PC-9 (cell line): ENCODE measurements at places on chromosomes 1 and 21. TPM values are rescaled to one million over a fixed set of nuclear protein-coding genes. Genes with fewer than 3 reads are reported as not detected.
A peak's percentile ranks its signal among the peaks of the same experiment; 100 is the strongest.

DNA sequence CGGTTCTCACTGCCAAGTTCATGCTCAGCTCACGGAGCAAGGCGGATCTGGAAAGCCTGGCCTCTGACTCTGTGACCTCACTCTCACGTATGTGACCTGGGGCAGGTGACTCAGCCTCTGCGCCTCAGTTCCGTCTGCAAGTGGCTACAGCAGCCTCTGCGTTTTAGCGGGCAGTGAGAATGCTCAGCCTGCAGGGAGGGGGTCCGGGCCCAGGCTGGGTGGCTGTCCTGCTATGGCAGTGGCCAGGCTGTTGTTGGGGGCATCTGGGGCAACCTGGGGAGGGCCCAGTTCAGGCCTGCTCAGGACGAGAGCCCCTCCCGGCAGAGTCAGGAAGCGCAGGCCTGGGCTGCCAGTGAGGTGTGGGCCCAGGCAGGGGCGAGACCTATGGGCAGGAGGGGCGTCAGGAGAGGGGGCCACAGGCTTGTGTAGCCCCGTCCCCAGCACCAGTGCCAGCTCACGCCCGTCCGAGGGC lies 27.9 kb downstream of the ARHGEF16 start:
- no peak overlapping the region for H3K4me3 ChIP-seq
- H3K27ac ChIP-seq = peak overlapping the region; percentile 70
- no peaks in the 10 kb centered on the region for H3K27me3 ChIP-seq
- no peaks in the 10 kb centered on the region for H3K36me3 ChIP-seq

DNA sequence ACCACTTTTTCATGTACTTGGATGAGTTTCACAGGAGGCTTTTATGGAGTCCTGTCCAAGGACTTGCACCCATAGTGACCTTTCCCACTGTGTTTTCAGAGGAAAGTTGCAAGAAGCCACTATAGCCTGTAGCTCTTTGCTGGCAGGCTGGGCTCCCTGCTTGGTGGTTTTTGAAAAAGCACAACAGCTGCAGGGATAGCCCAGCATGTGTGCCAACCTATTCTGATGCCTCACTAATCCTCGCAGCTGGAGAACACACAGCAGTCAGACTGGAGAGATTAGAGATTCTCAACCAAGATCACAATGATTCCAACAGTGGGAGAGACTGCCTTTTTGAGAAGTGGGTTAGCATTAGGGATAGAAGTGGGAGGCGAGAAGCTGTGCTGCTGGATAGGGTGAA lies 24.1 kb upstream of the ARHGEF11 start:
- H3K27ac ChIP-seq = no peak overlapping the region
- no peak overlapping the region for H3K4me3 ChIP-seq
- H3K27me3 ChIP-seq = no peaks in the 10 kb centered on the region; the same call in 1 of the 2 replicates
- no peaks in the 10 kb centered on the region for H3K36me3 ChIP-seq
- H3K4me1 ChIP-seq = no peaks in the 10 kb centered on the region

The UMODL1 gene
- 0.25 TPM in 1 of 2 replicates, not detected in the other for total RNA-seq

The PLPPR5 gene
- not detected in 2 replicates for total RNA-seq

The AMY1A gene
- total RNA-seq = not detected in 2 replicates

DNA sequence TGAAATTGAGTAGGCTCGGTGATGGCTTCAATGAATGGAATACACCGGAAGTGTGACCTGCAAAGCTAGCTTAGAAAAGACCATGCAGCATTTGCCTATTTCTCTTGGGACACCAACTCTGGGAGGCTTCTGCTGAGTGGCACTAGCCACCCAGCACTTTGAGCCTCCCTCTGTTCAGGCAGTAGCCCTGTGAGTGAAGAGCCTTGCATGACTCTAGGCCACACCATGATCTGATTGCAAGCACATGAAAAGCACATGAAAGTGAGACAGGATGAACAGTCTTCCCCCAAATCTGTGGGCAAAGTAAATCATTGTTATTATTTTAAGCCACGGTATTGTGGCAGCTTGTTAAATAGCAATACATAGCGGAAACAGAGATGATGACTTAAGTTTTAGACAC lies 2.8 kb downstream of the CD48 start:
- H3K4me3 ChIP-seq = no peak overlapping the region
- DNase-seq = no peak
- H3K4me1 ChIP-seq = no peaks in the 10 kb centered on the region
- H3K27ac ChIP-seq = no peak overlapping the region
- H3K36me3 ChIP-seq = no peaks in the 10 kb centered on the region
- H3K27me3 ChIP-seq = peaks cover 86% of the 10 kb centered on the region

GRCh38 chr1:22001409-22001808 lies at the start of gene CELA3A:
Gene CELA3A, plus strand, starts transcription at chr1:22001657. Its CDS starts 18 bp downstream, at chr1:22001675.
- no peak for DNase-seq
- H3K4me1 ChIP-seq = peaks cover 10% of the 10 kb centered on the region
- H3K4me3 ChIP-seq = no peak within 1 kb of the TSS
- no peaks in the 10 kb centered on the region for H3K36me3 ChIP-seq

GRCh38 chr1:68375919-68376318 lies 73.8 kb downstream of the RPE65 start:
- H3K27ac ChIP-seq = no peak overlapping the region
- H3K36me3 ChIP-seq = no peaks in the 10 kb centered on the region
- H3K4me1 ChIP-seq = peaks cover 10% of the 10 kb centered on the region; the same call in 1 of the 2 replicates
- DNase-seq = no peak
- H3K27me3 ChIP-seq = no peaks in the 10 kb centered on the region

GRCh38 chr1:43935711-43936427 lies 2.3 kb downstream of the ARTN start:
- H3K4me3 ChIP-seq = no peak overlapping the region; the same call in 1 of the 2 replicates
- DNase-seq = no peak
- H3K36me3 ChIP-seq = no peaks in the 10 kb centered on the region
- no peak overlapping the region for H3K27ac ChIP-seq

The IL23R gene
- not detected in 2 replicates for total RNA-seq
